ENCODE measurements at places on chromosomes 13 and 19. TPM values are rescaled to one million over a fixed set of nuclear protein-coding genes. Genes with fewer than 3 reads are reported as not detected.

The CIRBP gene
- total RNA-seq, result 326 TPM

The IGFL2 gene
- not detected for total RNA-seq

The DENND1C gene
- 11.9 TPM for total RNA-seq

The ZNF345 gene
- 5.1 TPM for total RNA-seq

The TEX26 gene
- total RNA-seq, result 8.3 TPM

All from upper lobe of left lung (tissue), 6 donors.